ENCODE measurements at places on chromosomes 2 and 18.

DNA sequence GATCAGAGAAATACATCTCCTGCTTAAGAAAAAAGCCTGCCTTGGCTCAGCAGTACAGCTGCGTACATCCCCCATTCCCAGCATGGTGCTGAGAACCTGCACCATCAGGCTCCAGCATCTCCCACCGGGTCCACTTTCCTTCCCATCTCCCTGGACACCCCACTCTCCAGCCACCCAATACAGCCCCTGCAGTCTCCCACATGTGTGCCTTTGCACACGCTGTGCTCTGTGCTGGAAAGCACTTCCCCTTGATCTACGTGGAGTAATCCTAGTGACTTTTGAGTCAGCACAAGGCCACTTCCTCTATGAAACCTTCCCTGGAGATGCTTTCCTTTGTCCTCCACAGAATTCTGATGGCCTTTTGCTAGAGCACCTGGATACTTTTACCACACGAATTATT is 17.0 kb downstream of the STAT1 start:
- DNase-seq = no peak

DNA sequence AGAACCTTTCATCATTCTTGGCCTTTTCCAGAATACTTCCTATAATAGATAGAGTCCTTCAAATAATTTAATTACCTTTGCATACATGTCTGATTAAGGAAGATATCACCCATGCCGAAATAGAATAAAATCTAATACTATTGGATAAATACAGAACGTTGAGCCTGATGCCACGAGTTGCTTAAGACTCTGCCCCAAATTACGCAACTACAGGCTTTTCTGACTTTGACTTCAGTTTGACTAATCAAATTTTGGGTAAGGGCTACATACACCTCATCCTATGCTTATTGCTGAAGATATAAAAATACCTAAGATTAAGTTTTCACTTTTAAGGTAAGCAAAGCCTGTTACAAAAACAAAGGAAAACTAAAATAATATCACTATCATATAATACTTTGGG is 1065.1 kb upstream of the NRXN1 start:
- DNase-seq = no peak

DNA sequence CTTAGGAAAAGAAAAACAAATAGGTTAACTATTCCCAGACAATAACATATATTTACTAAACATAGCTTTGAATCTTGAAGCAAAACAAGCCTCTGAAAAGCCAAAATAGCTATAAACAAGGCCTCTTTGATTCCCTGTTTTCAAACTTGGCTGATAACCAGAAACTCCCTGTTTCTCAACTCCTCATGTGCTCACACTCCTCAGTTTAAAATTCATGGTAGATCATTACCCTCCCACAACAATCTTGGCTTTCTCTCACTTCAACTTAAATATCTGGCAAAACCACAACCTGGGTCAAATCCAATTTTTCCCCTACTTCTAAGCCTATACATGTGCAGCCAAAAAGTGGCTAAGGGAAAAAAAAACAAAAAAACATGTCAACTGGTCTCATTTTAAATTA is 15.6 kb downstream of the SUCLG1 start:
- DNase-seq = no peak

DNA sequence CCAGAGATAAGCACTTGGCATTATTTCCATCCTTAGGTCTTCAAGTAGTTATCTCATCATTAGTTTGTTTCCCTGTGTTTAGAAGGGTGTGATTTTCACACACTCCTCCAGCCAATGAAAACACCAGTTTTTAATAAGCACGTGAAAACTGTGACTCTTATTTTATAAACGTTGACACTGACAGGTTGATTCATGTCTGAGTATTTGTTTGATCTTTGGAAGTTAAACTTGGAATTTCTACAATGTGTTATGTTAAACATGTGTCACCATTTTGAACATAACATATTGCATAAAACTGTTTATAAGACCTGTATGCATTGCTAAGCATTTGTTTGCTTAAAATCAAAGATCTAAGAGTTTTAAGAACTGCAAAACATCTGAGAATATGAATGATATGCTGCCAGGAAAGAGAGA is 27.6 kb downstream of the SLC40A1 start:
- no peak for DNase-seq

GRCh38 chr18:48893608-48894600 is 56.9 kb downstream of the SMAD7 start:
- no peak for DNase-seq

DNA sequence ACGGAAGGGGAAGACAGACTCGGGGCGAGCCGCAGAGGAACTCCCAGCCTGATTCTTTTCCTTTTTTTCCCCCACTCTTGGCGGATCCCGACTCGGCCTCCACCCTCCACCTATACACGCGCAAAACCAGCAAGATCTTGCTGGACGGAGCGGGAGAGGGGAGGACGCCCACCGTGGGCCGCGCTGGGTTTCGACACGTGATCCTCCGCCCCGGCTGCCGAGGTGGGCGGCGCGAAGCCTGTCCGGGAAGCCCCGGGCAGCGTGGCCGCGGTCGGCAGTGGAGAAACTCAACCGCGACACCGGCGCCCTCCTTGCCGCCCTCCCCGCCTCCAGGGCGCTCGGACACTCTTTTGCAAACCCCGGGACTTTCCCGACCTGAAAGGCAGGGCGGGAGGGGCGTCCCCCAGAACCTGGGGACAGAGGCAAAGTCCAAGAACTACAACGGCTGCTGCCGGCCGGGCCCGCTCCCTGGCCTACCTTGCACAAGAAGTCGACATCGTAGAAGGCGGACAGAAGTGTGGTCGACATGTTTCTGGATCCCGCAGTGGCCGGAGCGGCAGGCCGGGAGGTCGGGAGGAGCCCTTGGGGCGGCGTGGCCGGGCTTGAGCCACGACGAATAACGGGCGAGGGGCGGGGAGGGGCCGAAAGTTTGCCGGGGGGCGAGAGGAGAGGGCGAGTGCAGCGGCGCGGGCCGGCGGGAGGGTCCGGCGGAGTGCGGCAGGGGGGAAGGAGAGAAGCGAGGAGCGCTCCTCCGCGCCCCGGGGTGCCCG is 433 bp downstream of the ZFP36L2 start:
- peak; percentile 79 for DNase-seq

DNA sequence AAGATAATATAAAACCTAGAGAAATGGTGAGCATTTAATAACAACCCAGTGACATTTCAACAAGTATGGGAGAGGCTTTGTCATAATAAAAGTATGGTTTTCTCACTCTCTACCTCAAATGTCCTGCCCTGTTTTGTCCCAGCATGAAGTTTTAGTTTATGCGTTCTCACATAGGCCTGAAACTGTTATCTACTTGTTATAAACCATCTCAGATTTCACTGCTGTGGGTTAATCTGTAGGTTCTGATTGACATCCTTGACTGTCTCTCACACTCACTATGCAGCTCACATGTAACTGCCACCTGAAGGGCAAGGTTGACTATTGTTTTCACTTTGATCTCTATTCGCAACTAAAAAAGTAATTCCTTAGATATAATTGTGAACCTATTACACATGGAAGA is 44.9 kb downstream of the ZEB2 start:
- no peak for DNase-seq

DNA sequence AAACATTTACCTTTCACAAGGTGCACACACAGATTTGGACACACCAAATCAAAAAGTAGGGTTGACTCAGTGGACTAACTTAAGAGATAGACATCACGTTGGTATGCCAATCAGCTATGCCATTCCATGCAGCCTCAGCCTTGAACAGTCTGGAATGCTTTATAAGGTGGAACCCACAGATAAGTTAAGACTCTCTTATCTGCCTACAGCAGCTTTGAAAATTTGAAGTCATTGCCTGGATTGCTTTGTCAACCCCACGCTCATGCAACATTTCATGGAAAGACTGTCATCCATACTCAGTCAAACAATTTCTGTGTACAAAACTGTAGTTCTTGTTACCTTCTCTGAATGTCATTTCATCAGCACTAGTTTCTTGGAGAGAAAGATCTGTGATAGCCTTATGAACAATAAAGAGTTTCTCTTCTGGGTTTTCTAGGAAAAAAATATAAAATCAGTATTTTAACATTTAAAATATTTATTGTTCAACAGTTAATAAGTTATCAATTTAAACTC is 1.2 kb downstream of the ERMN start:
- DNase-seq = no peak

DNA sequence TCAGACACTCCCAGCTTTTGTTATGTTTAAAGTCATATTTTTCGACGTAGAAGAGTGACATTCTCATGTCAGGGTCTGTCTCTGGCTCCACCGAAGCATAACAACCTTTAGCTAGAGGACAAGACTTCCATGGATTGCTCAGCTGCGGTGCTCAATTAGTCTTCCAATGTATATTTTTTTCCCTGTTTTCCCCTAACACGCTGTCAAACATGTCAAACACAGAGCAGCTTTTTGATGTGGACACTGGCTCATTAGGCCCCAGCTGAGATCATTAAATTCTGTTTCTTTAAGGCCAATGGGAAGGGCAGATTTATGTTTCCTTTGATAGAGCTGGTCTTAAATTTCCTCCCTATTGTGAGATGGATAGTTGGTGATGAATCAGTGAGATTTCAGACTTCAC is 525.4 kb downstream of the PIK3C3 start:
- DNase-seq = no peak

DNA sequence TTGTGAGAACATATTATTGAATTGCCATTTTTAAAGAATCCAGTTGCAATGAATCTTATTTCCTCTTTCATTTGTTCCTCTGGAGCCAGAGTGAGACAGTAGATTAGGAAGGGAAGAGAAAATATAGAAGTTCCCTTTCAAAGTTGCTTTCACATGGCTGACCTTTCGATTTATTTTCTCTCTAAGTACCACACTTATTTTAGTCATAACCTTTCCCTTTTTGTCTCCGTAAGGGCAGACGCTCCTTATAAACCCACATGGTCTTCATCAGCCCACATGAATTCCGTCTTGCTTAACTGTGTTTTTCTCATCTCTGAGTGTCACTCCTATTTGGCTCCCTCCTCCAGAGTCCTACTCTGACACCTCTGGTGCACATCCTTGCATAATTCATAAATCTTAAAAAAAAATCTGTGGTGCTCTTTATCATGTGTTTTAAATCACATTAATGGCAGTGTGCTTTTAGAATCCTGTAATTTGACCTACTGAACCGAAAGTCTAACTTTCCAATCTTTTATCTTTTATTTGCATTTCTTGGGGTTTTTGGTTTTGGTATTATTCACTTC is 38.5 kb upstream of the ZNF396 start:
- no peak for DNase-seq

GRCh38 chr2:175005733-175006264 is 618 bp upstream of the CHN1 start:
- DNase-seq = no peak

- DNase-seq = peak; percentile 29
These were observed 43.3 kb upstream of the PLB1 start for GRCh38 chr2:28452534-28453081.

- no peak for DNase-seq
These were observed 12.6 kb downstream of the RUFY4 start for GRCh38 chr2:218081695-218082094.

DNA sequence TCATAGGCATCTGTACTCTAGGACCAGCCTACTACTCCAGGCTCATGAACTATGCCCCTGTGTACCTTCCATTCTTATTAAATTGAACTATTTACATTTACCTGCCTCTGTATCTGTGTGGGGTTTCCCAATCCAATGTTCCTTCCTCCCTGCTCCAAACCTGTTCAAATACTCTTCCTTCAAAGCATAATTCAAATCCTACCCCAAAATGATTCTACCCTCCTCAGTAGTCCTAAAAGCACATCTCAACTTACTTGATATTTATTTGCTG is 3.8 kb downstream of the MEMO1 start:
- no peak for DNase-seq

GRCh38 chr2:138752197-138752956 is 27.8 kb downstream of the NXPH2 start:
- DNase-seq = no peak

DNA sequence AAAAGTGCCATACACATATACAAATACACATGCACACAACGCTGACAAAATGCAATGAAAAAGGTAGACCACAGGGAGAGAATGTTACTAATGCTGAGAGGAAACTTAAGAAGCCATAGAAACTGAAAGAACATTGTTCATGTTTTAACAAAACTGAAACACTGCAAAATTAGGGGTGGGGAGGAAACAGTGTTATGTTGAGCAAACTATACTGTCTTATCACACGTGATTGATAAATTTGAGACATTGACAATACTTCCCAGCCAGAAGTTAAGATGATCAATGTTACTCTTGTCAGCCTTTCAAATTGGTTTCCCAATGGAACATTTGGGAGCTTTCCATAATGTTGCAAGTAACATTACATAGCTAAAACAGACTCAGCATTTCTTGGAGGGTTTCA is 165.5 kb downstream of the L3MBTL4 start:
- peak; percentile 17 for DNase-seq

DNA sequence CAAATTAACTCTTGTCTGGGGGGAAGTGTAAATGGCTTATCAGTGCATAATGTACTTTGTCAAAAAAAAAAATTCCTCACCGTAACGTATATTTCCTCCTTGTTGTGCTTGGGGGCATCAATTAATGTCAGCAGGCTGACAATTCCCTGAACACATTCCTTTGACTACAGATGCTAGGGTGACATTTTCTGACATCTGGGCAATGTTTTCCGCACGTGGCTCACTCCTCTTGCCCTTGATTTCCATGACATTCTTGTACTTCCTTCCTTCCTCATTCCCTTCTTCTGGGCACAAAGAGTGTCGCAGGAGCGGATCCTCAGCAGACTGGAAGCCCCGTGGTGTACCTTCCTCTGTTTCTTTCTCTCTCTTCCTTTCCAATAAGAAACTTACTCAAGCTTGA is 173.7 kb downstream of the SP3 start:
- DNase-seq = no peak

GRCh38 chr18:47331026-47331425 is 79.6 kb upstream of the SKOR2 start:
- DNase-seq = no peak

DNA sequence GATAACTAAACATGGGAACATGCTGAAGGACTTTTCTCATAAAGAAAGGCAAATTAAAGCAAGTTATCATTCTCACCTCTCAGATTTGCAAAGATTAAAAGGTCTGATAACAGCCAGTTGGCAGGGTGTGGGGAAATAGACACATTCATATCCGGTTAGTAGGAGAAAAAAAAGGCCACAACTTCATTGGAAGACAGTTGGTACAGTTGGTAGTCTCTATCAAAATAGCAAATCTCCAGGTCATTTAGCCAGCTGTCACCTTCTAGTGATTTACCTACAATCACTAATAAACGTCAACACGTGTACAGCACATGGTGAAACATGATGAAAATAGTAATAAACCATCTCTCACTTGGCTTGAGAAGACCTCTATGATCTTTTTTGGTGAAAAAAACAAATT is 16.6 kb downstream of the INPP5D start:
- DNase-seq = no peak

DNA sequence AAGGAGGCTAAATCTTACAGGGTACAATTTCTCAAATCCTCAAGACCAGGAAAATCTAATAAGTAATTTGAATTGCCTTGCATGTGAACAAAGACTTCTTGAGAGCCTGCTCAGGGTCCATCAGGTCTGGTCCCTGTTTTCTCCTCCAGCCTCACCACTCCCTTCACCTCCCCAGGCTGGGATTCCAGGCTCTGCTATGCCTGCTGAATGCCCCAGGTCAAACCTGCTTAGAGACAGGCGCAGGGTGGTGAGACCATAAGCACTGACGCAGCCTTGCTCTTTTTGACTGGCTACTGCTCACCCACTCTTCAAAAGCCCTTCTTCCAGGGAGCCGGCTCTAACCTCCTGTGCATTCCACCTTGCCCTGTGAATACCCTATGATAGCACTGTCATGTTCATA is 356.4 kb upstream of the ACVR2A start:
- no peak for DNase-seq

- DNase-seq = no peak
These were observed 201.2 kb downstream of the NOL4 start for GRCh38 chr18:34023471-34023870.
